ENCODE measurements at places on chromosomes 1 and 21.

- DNase-seq: no peak
These were observed 3.9 kb downstream of the TXNIP start for GRCh38 chr1:145992502-145992936.

GRCh38 chr21:36773117-36773516 lies 74.2 kb downstream of the SIM2 start:
- DNase-seq: no peak

GRCh38 chr1:71196685-71197084 lies 115.8 kb upstream of the ZRANB2 start:
- no peak for DNase-seq

- peak; percentile 15 for DNase-seq
These were observed at the start of gene FAM131C for GRCh38 chr1:16073490-16074119. Gene FAM131C, minus strand, starts transcription at chr1:16073651. Its CDS starts 209 bp downstream, at chr1:16073442.

DNA sequence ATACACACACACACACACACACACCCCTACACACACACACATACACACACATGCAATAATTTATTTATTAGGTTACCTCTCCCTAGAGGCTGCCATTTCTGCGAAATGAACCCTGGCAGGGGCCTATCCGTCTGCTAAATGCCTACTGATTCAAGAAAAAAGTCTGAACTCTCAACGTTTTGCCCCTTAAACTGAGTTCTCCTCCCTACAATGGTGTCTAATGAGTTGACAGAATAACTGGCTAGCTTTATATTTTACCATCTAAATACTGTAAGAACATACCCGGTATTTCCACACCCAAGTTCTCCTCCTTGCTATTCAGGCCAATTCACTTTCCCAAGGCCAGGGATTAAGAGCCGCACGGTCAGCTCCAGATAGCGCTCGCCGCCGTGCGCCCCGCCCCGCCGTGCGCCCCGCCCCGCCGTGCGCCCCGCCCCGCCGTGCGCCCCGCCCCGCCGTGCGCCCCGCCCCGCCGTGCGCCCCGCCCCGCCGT lies 339 bp upstream of the RNPC3 start:
- no peak for DNase-seq

DNA sequence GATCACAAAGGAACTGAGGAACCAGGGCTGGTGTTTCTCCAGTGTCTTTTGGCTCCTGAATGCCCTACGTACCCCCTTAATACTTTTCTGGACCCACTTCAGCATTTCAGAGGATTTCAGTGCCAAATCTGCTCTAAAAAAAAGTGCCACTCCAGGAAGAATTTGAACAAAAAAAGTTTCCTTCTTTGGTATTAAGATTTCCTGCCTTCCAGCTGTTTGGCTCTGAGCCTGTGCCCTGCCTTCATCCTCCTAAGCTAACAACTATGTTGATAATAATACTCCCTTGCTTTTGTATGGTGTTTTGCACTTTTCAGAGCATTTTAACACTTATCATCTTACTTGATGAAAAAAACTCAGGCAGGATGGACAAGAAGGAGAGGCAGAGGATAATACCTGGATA lies 11.0 kb upstream of the RIMS3 start:
- no peak for DNase-seq
